Tibial nerve (tissue), 4 donors: ENCODE measurements at places on chromosomes 4 and X. TPM values are rescaled to one million over a fixed set of nuclear protein-coding genes. Genes with fewer than 3 reads are reported as not detected.

TCEANC gene
- 5.9 TPM for total RNA-seq

MAGEC1 gene
- total RNA-seq = not detected

ASB5 gene
- total RNA-seq = not detected

FAM184B gene
- not detected for total RNA-seq

PLS3 gene
- 78.8 TPM for total RNA-seq

SYTL4 gene
- 33.3 TPM for total RNA-seq

AREG gene
- 9.6 TPM for total RNA-seq

GPAT3 gene
- 0.90 TPM for total RNA-seq

FHIP1A gene
- total RNA-seq = 59.4 TPM

ATP1B4 gene
- not detected for total RNA-seq

SH2D1A gene
- total RNA-seq = not detected

BANK1 gene
- total RNA-seq = 5.7 TPM

VCX3A gene
- total RNA-seq = not detected

ASB12 gene
- total RNA-seq = not detected

PHOX2B gene
- total RNA-seq = not detected

PLAC8 gene
- 5.4 TPM for total RNA-seq

C4orf51 gene
- total RNA-seq = not detected

PRDM5 gene
- total RNA-seq = 46.3 TPM

CENPU gene
- total RNA-seq = 3.0 TPM

BEX2 gene
- total RNA-seq = 0.87 TPM

CENPVL2 gene
- total RNA-seq = not detected

LGI2 gene
- 21.6 TPM for total RNA-seq

TMEM35A gene
- 1.0 TPM for total RNA-seq

TSPAN7 gene
- total RNA-seq = 43.7 TPM

RBMXL3 gene
- total RNA-seq = not detected

PLXNB3 gene
- 45.4 TPM for total RNA-seq

CNGA1 gene
- 7.2 TPM for total RNA-seq

CORIN gene
- not detected for total RNA-seq

RTL3 gene
- 0.21 TPM for total RNA-seq

XAGE2 gene
- not detected for total RNA-seq

ODAPH gene
- total RNA-seq = not detected

GPC3 gene
- 60.5 TPM for total RNA-seq

CENPE gene
- 0.20 TPM for total RNA-seq

TCEAL2 gene
- total RNA-seq = 3.3 TPM

GPR143 gene
- total RNA-seq = not detected

CENPVL1 gene
- not detected for total RNA-seq

BMX gene
- 1.8 TPM for total RNA-seq

CENPI gene
- total RNA-seq = 2.1 TPM

RAB9B gene
- total RNA-seq = 3.3 TPM

EDNRA gene
- 12.7 TPM for total RNA-seq

MAOB gene
- 8.8 TPM for total RNA-seq
